ENCODE measurements at places on chromosomes 5 and 9.

DNA sequence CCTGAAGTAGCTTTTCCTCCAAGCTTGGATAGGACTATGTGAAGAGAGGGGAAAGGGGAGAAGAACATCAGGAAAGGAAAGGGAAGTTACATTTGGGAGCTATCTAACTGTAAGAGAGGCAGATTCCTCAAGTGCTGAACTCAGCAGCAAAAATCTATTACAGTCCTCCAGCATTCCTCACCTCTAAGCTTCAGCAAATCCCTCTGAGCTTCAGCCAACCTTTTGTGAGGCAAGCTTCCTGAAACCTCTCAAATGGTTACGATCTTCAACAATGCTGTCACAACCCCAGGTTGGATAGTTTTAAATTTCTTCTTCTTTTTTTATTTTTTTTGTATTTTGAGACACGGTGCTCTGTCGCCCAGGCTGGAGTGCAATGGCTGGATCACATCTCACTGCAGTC, 2.5 kb upstream of the RNF38 start:
- DNase-seq = no peak

- no peak for DNase-seq
Measured at GRCh38 chr5:149419859-149420544, 40.9 kb upstream of the IL17B start.

GRCh38 chr5:171310819-171311321, 1.8 kb downstream of the TLX3 start:
- DNase-seq = no peak

DNA sequence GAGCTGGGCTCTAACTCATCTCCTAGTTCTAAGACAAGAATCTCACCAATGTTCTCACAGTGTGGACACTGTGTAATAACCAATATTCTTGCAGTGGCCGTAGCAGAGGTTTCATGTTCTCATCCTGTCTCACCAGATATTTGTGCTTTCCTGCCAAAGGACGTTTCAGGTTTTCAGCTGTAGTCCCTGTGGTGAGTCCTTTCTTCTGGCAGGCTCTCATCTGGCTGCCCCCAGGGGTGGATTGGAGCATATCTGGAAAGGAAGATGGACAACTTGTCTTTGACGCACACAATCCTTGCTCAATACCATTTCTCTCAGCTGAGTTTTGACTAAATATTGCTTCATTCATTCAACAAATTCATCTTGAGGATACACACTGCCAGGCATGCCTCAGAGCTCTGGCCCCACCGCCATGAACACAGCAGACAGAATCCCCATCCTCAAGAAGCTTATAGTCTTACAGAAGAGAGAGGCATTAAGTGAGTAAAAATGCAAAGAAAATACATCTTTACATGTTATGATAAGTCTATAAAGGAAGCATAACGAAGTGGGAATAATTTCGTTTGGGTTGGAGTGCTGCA, 33.8 kb upstream of the NEURL1B start:
- DNase-seq = no peak

- no peak for DNase-seq
Measured at GRCh38 chr9:127977884-127978647, 2.7 kb downstream of the EEIG1 start.
